ENCODE measurements at places on chromosomes 7 and 10.

DNA sequence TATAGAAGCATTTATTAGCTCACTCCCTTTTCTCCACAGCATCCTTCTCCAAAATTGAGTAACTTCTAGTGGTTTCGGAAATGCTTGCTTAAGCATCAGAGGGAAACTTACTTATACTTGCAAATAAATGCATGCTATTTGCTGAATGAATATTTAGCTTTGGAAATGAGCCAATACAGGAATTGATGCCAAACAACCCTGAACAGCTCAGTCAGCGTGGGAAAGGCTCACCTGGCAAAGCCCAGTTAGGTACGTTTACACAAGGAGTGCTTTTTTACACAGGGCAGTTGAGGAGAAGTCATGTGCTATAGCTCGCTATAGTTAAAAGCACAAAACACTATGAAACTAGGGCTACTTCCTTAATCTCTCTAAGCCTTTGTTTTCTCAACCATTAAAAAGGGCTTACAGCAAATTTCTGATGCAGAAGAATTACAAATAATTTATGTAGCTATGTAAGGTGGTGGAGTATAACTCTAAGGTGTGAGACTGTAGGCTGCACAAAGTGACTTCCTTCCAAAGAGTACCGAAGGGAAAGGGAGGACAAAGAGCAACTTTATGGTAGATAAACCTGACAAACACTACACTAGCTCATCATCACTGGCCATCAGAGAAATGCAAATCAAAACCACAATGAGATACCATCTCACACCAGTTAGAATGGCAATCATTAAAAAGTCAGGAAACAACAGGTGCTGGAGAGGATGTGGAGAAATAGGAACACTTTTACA, 498.2 kb downstream of the PHTF2 start:
- no peak for DNase-seq

DNA sequence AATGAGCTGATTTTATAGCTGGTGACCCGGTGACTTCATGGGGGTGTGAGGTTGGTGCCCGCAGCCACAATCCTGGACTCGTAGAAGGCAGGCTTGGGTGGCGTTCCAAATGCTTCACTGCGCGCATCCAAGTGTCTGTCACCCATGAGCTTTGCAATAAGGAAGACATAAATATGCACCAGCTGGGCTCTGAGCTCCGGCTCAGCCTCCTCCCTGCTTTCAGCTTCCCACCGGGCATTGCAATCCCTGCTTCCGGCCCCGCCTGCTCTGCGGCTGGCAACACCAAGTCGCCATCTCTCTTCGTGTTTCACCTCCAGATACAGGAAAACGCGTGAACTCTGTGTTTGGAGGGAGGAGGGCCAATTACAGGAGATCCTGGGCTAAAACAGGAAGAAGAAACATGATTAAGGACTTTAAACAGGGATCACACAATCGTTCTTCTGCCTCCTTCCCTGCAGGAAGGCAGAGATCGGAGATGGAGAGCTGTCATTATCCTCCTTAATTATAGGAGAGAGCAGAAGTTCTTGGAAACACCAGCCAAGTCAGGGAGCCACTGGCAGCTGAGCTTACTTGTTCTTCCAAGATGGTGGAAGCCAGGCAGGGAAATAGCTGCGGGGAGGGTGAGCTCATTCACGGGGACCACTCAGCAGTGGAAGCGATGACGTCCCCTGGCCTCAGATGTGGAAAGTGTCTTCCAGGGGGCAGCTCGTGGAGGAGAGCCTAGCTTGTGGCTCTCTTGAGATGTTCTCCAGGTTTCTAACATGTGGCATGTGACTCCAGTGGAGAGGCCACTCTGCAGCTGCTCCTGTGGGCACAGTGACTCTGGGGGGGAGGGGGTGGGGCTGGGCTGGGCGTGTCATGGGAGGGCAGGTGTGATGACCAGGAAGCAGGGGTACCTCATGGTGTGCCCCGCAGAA, 134.9 kb downstream of the CAMK1D start:
- no peak for DNase-seq

- no peak for DNase-seq
Observed at GRCh38 chr10:3034616-3035015, 32.7 kb upstream of the PFKP start.

GRCh38 chr7:106418094-106418493, 133.3 kb upstream of the NAMPT start:
- no peak for DNase-seq

DNA sequence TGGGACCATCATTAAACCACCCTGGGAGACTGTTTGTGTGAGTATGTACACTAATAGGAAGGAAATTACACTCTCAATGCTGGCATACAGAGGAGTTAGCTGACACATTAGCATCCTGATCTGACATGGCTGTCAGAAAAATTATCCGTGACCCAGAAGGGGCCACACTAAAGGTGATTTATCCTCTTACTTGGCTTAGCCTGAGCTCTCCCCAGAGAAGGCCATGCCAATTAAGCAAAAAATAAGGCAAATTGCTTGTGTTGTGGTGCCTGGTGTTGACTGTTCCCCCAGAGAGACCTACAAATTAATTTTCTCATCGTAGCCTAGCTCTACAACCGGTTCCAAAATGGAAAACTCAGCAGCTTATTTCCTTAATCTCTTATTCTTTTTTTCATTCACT, 992.3 kb downstream of the KCNMA1 start:
- no peak for DNase-seq

GRCh38 chr7:39952374-39952773, 2.3 kb downstream of the CDK13 start:
- DNase-seq: no peak

DNA sequence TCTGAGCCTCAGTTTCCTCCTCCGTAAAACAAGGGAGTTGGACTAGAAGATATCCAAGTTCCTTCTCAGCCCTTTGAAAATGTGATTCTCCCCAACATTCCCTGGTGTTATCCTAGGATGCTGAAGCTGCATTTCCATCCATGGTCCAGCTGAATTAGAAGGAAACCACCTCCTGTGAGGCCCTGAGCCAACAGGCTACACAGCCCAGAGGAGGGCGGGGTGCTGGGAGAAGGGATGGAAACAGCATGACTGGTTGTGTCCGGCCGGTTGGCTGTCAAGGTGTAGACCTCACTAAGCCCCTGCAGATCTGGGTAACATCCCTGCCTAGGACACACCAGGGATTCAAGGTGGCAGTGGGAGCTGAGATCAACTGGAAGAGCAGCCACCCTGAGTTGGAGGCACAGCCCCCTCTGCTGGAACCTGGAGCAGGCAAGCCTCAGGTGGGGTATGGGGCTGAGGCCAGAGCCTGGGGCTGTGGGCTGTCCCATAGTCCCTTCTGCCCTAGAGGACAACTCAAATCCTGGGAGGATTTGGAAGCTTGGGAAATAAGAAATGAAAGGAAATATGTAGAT, 72.0 kb downstream of the PAX2 start:
- DNase-seq: no peak

GRCh38 chr10:128007056-128007455, 100.2 kb downstream of the PTPRE start:
- no peak for DNase-seq

- no peak for DNase-seq
Observed at GRCh38 chr7:36153571-36154097, 580 bp downstream of the EEPD1 start.

DNA sequence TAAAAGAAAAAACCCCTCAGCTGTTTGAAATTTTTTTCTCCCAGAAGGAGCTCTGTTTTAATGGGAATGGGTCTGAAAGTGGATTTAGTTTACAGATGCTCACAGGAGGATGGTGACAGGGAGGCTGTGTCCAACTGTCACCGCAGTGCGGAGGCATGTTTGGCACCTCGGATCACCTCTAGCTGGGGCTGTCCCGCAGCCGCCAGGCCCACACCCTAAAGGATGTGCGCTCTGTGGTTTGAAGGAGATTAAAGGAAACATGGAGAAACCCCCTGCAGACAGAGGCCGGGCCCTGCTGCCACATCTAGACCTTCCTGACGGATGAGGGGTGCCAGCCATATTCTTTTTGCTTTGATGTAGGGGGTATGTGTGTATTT, 160.6 kb downstream of the DNAJB6 start:
- no peak for DNase-seq

All from CD8-positive, alpha-beta memory T cell (primary cell).